Anterior cingulate cortex (tissue), 58 donors: ENCODE measurements at places on chromosomes 3 and 15.

- no peak for DNase-seq
Observed at GRCh38 chr3:64594134-64594533, 93.7 kb downstream of the ADAMTS9 start.

GRCh38 chr3:89114841-89115223 is 7.4 kb downstream of the EPHA3 start:
- DNase-seq = no peak

- peak; percentile 37 for DNase-seq
Observed at GRCh38 chr3:170642882-170643601, 57.2 kb upstream of the SLC7A14 start.

GRCh38 chr15:59169251-59169708 is 37.4 kb upstream of the LDHAL6B start:
- no peak for DNase-seq

GRCh38 chr15:38084289-38084688 is 149.8 kb downstream of the TMCO5A start:
- DNase-seq = no peak

DNA sequence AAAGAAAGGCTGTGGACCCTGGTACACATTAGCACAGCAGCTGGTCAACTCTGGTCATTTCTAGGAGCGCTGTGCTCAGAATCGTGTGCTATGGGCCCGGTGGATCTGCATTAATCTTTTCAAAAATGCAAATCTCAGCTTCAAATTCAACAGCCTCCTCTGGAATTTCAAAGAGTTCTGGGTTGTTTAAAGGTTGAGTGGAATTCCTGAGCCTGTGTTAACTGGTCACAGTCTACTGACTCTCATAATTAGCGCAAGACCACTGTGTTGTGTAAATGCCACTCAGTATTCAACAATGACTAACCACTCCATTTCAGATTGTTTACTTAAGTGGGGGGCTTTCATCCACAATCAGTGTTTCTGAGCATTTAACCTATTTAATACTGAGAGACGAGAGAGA is 2.7 kb upstream of the ARNT2 start:
- no peak for DNase-seq

GRCh38 chr3:44055951-44056350 is 185.7 kb upstream of the TOPAZ1 start:
- DNase-seq = no peak

- DNase-seq = no peak
Observed at GRCh38 chr15:52496776-52497470, 31.8 kb downstream of the MYO5A start.

- no peak for DNase-seq
Observed at GRCh38 chr3:31815631-31816440, 165.2 kb downstream of the OSBPL10 start.

GRCh38 chr3:55190331-55190730 is 262.5 kb upstream of the LRTM1 start:
- no peak for DNase-seq

DNA sequence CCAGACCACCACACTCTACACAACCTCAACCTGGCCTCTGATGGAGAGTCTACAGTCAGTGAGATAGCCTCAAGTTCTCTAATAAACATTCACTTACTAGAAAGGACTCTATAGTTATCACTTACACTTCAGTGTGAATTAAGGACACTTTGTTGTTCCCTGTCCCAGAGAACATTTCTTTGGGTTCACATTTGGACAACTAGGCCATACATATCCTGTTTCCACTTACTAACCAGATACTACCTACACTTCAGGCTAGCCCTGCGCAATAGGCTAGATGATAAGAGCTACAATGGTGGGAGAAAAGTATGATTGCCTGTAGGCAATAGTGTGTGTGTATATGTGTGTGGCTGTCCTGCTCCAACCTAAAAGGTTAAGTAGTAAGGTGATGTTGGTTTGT is 72.7 kb downstream of the TP63 start:
- no peak for DNase-seq

- no peak for DNase-seq
Observed at GRCh38 chr3:180282386-180282785, 245.6 kb upstream of the PEX5L start.

DNA sequence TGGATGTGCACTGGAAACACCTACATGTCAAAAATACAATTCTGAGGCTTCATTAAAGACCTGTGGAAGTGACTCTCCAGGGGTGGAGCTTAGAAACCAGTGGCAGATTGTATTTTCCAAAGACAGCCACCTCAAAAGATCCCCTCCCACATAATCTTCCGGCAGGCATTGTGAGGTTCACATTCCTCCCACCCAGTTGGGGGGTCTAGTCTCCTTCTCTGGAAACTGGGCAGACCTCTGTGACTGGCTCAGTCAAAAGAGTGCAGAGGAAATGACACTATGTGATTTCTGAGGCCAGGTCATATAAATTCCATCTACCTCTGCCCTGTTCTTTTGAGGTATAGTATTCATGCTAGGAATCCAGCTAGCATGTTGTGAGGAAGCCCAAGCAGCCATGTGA is 1.9 kb upstream of the CFAP92 start:
- DNase-seq = no peak

GRCh38 chr15:96066126-96066525 is 264.4 kb upstream of the NR2F2 start:
- DNase-seq = no peak
